ENCODE measurements at places on chromosomes 4 and X. TPM values are rescaled to one million over a fixed set of nuclear protein-coding genes. Genes with fewer than 3 reads are reported as not detected.

FAM9C gene
- polyA plus RNA-seq = not detected

CLDN34 gene
- polyA plus RNA-seq = not detected

ETDA gene
- not detected for polyA plus RNA-seq

IL21 gene
- polyA plus RNA-seq = not detected

UPF3B gene
- polyA plus RNA-seq = 8.3 TPM

EMCN gene
- not detected for polyA plus RNA-seq

ABCG2 gene
- 0.26 TPM for polyA plus RNA-seq

CFAP47 gene
- polyA plus RNA-seq = not detected

BDH2 gene
- 41.0 TPM for polyA plus RNA-seq

CRMP1 gene
- polyA plus RNA-seq = not detected

XAGE2 gene
- polyA plus RNA-seq = not detected

RPS6KA3 gene
- 28.6 TPM for polyA plus RNA-seq

DMP1 gene
- polyA plus RNA-seq = not detected

C4orf51 gene
- not detected for polyA plus RNA-seq

WAS gene
- 18.6 TPM for polyA plus RNA-seq

CT45A2 gene
- polyA plus RNA-seq = not detected

LETM1 gene
- 7.7 TPM for polyA plus RNA-seq

TKTL2 gene
- not detected for polyA plus RNA-seq

ZNF732 gene
- polyA plus RNA-seq = not detected

DOK7 gene
- not detected for polyA plus RNA-seq

SHROOM4 gene
- not detected for polyA plus RNA-seq
